Lower leg skin (tissue), 4 donors: ENCODE measurements at places on chromosomes 6 and 20. TPM values are rescaled to one million over a fixed set of nuclear protein-coding genes. Genes with fewer than 3 reads are reported as not detected.

DNA sequence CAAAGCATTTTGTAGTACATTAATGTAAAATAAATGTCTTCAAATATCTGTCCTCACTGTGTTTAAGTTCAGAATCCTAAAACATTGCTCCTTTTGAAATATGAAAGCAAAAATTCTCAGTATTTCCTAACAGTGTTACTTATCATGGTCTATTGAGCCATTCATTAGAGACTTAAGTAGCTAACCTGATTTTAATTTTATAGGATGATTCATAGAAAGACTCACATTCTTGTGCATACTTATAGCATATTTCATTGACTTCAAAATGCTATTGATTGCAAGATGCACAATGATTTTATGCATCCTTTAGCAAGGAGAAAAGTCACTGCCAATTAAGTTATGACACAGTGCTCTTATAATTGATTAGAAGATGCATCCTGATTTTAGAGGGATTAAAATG, 85.7 kb downstream of the HIVEP1 start:
- no peak for DNase-seq

NKX2-2 gene
- not detected for total RNA-seq

GRCh38 chr20:24376311-24377099, 92.9 kb upstream of the SYNDIG1 start:
- no peak for DNase-seq

EYA2 gene
- 4.2 TPM for total RNA-seq

DNA sequence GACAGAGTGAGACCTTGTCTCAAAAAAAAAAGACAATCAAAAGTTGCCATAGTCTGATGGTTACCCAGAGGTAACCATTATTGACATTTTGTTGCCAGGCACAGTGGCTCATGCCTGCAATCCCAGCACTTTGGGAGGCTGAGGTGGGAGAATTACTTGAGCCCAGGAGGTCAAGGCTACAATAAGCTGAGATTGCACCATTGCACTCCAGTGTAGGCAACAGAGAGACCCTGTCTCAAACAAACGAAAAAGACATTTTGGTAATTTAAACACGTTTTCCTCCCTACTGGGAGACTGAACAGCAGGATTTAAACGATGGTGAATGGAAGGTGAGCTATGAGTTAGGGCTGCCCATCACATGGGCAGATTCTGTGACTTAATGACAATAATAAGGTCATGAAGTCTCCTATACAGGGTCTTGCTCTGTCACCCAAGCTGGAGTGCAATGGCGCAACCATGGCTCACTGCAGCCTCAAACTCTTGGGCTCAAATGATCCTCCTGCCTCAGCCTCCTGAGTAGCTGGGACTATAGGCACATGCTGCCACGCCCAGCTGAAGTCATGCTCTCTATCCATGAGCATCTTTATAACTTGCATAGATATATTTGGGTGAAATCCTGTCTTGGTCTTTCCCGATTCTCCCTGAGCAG, 4.2 kb upstream of the ASXL1 start:
- no peak for DNase-seq

APOBEC2 gene
- not detected for total RNA-seq

DNA sequence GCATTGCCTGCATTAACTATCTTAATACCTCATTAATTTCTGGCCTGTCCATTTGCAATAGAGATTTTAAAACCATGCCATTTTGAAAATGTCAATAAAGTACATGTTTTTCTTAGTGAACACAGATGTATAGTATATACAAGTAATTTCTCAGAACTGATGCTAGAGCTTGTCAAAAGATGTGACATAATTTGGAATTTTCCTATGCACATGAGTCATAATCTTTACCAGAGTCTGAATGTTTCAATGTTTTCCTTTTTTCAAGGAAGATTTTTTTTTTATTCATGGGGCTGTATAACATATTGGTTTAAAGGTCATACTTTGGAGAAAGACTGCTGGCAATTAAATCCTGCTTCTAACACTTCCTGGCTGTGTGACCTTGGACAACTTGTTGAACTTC, 1347.5 kb upstream of the ADGRB3 start:
- no peak for DNase-seq

NOX3 gene
- not detected for total RNA-seq

ATRN gene
- 34.6 TPM for total RNA-seq

- no peak for DNase-seq
These were observed 47.5 kb upstream of the CDH22 start for GRCh38 chr20:46355778-46356177.

KIAA0408 gene
- 1.9 TPM for total RNA-seq

DNA sequence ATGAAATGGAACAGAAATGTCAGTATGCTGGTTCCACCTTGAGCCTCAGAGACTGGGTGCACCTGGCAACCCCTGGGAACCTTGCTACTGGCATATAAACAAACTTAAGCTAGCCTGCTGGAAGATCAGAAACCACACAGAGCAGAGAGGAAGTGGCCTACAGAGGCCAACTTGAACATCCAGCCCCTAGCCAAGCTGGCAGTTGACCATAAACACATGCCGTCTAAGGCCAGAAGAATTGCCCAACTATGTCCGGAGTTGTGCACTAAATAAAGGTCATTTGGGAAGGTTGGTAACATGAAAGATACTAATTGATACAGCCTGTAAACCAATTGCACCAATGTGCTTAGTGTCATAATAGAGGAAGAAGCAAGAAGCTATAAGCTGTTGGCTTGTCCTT, 266.6 kb upstream of the BTBD3 start:
- no peak for DNase-seq

DNA sequence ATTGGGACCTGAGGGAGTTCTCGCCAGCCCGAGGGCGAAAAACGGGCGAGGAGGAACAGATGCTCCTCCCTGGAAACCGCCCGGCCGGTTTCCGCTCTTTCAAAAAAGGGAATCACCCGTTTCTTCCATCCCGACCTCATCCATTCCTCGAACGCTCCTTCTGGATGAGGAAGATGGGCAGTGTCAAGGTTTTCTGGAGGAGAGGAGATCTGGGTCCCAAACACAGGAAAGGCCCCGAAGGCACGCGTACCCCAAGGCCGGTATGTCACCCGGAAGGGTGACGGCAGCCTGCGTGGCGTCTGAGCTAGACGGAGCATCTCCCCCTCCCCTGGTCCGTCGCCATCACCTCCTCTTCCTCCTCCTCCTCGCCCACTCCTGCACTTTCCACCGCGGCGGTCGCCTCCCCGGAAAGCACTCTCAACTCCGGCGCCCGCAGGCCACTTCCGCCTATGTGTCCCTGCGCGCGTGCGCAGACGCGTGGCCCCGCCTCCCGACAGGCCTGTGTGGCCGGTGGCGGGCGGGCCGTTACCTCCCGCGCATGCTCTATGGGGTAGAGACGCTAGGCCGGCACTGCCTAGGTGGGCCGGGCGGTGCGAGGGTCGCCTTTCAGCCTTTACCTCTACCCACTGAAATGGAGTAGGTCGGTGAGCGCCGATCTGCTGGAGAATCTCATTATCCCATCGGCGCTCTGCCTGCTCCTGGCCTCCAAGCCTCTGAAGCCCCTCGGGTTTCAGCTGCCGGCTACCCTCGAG, at the start of gene SLC35B3:
SLC35B3 (minus strand) TSS at position 453 of the 752 bp plus-strand sequence.
- peak; percentile 91 for DNase-seq

- DNase-seq, result no peak
These were observed at the start of gene EGFL8 for GRCh38 chr6:32164295-32164694. TSS of gene EGFL8 (plus strand) at chr6:32164595. CDS start at chr6:32166166, 1,571 bp downstream.

PLA2G7 gene
- total RNA-seq, result 0.61 TPM

GRCh38 chr6:43515808-43516207, 918 bp downstream of the YIPF3 start:
- DNase-seq, result no peak

DNA sequence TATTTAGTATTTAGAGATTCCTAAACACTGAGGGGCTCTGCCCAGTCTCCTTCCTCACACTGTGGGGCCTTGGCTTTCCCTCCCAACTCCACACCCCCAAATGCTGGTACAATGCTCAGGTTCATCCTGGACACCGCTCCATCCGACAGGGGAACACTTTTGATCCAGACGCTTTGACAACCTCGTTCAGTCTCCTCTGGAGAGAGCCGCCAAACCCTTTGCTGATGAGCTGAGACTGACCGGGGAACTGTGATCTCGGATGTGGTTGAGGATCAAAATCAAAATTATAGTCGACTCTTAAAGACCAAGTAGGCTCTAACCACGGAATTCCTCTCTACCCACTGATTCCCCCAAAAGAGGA, 38.8 kb upstream of the HLA-E start:
- no peak for DNase-seq

DNA sequence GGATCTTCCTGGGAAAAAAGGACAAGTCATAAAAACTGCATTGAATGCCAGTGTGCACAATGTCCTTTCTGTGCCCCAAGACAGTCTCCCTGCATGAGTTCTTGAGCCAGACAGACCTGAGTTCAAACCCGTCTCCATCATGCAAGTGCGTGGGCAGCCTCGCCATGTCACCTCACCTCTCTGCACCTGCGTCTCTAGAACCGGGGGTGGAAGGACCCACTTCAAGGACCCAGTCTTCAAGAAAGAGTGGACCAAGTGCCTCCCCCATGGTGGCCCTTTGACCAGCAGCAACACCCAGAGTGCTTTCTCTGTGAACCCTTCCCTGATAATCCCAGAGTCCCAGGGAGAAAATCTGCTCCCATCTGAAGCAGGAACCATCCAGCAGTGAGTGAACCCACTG, 23.5 kb upstream of the ANGPT4 start:
- no peak for DNase-seq

HUS1B gene
- total RNA-seq, result 1.5 TPM
